ENCODE measurements at places on chromosomes 6 and 20. TPM values are rescaled to one million over a fixed set of nuclear protein-coding genes. Genes with fewer than 3 reads are reported as not detected.

NCOA5 gene
- polyA plus RNA-seq: 28.7 TPM

PCSK2 gene
- not detected for polyA plus RNA-seq

ISM1 gene
- 1.3 TPM for polyA plus RNA-seq

B3GALT4 gene
- polyA plus RNA-seq: 35.3 TPM

DUSP15 gene
- polyA plus RNA-seq: not detected

ADGRG6 gene
- polyA plus RNA-seq: not detected

CYP24A1 gene
- 0.40 TPM for polyA plus RNA-seq

GRCh38 chr6:36123270-36124139, 6.8 kb upstream of the MAPK13 start:
- DNase-seq: peak; percentile 92
- peak overlapping the region; percentile 32 for H3K27ac ChIP-seq
- H3K27me3 ChIP-seq: no peaks in the 10 kb centered on the region

- peak overlapping the region; percentile 89 for H3K4me3 ChIP-seq
- no peaks in the 10 kb centered on the region for H3K27me3 ChIP-seq
- no peaks in the 10 kb centered on the region for H3K36me3 ChIP-seq
- peak; percentile 5 for DNase-seq
Measured at GRCh38 chr6:57173056-57173885, 1.1 kb downstream of the BAG2 start.

DNA sequence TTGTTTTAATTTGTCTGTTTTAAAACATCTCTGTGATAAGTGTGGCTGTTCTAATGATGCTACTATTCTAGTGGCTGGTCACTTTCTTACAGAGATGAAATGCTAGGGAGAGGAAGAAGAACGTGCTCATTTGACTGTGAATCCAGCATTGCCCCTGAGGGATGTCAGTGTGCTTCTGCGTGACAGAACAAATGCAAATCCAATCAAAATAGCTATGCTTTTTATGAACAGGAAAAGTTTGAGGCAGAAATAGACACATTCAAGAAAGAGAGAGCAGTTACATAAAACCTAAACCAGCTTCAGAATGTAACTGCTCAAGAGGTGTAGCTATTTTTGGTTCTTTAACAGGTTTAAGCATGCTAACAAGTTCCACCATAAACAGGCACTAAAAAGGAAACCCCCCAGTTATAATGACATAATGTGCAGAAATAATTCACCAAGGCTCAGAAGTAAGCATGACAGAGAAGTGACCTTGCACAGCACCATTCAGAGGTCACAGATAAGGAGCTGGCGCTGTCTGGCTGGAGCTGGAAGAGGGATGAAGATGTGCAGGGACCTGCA, 385.3 kb downstream of the EPM2A start:
- H3K27ac ChIP-seq: no peak overlapping the region
- no peak for DNase-seq
- H3K4me1 ChIP-seq: no peaks in the 10 kb centered on the region
- H3K36me3 ChIP-seq: no peaks in the 10 kb centered on the region

GRCh38 chr6:154267508-154268106, 89.0 kb downstream of the IPCEF1 start:
- H3K27ac ChIP-seq: no peak overlapping the region
- peaks cover 18% of the 10 kb centered on the region for H3K4me1 ChIP-seq
- no peaks in the 10 kb centered on the region for H3K36me3 ChIP-seq

- H3K4me1 ChIP-seq: no peaks in the 10 kb centered on the region
- no peak overlapping the region for H3K4me3 ChIP-seq
- H3K27me3 ChIP-seq: no peaks in the 10 kb centered on the region
- H3K36me3 ChIP-seq: no peaks in the 10 kb centered on the region
- no peak overlapping the region for H3K27ac ChIP-seq
Measured at GRCh38 chr6:142047934-142048592, 84.7 kb upstream of the GJE1 start.

GRCh38 chr20:40279390-40279789, 409.6 kb downstream of the MAFB start:
- no peaks in the 10 kb centered on the region for H3K4me1 ChIP-seq
- H3K36me3 ChIP-seq: no peaks in the 10 kb centered on the region
- H3K4me3 ChIP-seq: no peak overlapping the region
- H3K27ac ChIP-seq: no peak overlapping the region
- no peaks in the 10 kb centered on the region for H3K27me3 ChIP-seq
- no peak for DNase-seq

GRCh38 chr20:37413379-37413778, 67.4 kb downstream of the SRC start:
- H3K36me3 ChIP-seq: no peaks in the 10 kb centered on the region
- H3K4me1 ChIP-seq: peaks cover 12% of the 10 kb centered on the region
- no peak overlapping the region for H3K4me3 ChIP-seq
- DNase-seq: no peak

DNA sequence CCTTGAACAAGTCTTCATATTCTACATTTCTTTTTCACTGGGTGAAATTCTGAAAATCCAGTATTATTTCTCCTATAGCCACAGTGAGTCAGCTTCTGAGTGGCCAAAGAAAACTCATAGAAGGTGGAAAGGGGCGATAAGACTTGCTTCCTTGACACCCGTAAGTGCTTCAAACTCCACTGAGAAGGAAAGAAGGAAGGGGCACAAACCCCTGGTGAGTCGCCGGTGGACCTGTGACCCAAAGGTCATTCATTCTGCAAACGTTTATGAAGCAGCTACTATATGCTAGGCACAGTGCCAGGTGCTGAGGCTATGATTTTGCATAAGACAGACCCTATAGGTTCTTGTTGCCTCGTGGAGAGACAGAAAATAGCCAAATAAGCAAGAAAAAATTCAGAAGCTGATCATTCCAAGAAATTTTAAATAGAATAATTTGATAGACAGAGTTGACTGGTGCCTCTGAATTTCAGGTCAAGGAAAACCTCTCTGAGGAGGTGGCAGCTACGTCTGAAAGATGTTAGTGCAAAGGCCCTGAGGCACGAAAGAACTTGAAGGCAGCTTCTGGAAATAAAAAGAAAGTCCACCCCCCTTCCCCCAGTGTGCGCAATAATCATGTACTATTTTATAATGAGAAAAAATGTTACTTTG, 118.2 kb downstream of the CD24 start:
- no peak for DNase-seq
- H3K4me1 ChIP-seq: no peaks in the 10 kb centered on the region
- H3K36me3 ChIP-seq: no peaks in the 10 kb centered on the region
- H3K27ac ChIP-seq: no peak overlapping the region

- H3K4me1 ChIP-seq: no peaks in the 10 kb centered on the region
- no peaks in the 10 kb centered on the region for H3K36me3 ChIP-seq
- DNase-seq: peak; percentile 21
- no peak overlapping the region for H3K4me3 ChIP-seq
- H3K27ac ChIP-seq: no peak overlapping the region
Measured at GRCh38 chr6:2738373-2738979, 12.2 kb downstream of the MYLK4 start.

DNA sequence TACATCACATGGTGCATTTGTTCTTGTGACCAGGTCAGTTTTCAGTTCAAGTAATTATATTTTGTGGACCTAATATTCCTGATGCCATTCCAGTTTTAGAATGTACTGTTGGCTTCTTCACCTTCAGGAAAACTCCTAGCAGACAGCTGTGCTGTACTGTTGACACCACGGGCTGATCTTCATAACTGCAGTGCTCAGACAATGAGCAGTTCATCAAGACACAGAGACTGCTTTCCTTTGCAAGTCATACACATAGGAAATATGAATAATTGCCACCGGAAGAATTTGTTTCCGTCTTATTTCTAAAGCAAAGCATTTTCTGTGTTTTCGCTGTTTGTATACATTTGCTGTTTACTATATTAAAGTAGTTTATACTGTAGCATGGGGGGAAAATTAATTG, 89.8 kb downstream of the C6orf118 start:
- no peaks in the 10 kb centered on the region for H3K36me3 ChIP-seq
- no peak overlapping the region for H3K4me3 ChIP-seq
- H3K27me3 ChIP-seq: no peaks in the 10 kb centered on the region
- no peak for DNase-seq
